GM12865 (cell line): ENCODE measurements at places on chromosomes 5 and 9.

DNA sequence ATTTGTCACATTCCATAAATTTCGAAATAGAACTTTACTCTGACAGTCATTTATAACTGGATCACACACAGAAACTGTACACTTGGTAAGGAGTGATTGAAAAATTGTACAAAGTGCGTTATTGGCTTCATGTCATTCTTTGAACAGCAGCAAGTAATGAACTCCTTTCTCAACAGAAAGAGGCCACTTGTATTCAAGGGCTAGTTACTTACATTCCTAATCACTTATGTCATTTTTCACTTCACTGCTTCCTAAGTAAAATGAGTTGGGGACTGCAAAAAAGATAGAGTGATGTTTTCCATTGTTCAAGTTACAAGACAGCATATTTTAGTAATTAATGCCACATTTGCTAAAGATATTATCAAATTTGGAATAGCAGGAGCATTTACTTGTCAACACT, 893.2 kb downstream of the DTWD2 start:
- DNase-seq = no peak

GRCh38 chr5:120677481-120677880, 213.4 kb downstream of the PRR16 start:
- DNase-seq = no peak

GRCh38 chr9:104914466-104914865, 13.5 kb downstream of the ABCA1 start:
- no peak for DNase-seq

DNA sequence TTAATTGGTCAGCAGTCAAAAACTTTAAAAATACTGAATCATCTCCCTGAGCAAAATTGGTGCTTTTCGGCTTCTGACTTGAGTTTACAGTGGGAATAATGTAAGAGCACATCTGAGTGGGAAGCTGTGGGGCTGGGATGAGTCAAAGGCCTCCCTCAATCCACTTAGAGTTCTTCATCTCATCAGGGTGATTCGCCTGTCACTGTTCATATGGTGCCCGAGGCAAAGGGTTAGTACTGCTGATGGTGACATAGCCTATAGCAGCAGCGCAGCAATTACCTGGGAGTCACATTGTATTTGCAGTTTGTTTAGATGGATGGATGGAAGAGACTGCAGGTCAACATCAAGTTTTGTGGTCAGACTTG, 113.8 kb upstream of the ZNF608 start:
- no peak for DNase-seq

DNA sequence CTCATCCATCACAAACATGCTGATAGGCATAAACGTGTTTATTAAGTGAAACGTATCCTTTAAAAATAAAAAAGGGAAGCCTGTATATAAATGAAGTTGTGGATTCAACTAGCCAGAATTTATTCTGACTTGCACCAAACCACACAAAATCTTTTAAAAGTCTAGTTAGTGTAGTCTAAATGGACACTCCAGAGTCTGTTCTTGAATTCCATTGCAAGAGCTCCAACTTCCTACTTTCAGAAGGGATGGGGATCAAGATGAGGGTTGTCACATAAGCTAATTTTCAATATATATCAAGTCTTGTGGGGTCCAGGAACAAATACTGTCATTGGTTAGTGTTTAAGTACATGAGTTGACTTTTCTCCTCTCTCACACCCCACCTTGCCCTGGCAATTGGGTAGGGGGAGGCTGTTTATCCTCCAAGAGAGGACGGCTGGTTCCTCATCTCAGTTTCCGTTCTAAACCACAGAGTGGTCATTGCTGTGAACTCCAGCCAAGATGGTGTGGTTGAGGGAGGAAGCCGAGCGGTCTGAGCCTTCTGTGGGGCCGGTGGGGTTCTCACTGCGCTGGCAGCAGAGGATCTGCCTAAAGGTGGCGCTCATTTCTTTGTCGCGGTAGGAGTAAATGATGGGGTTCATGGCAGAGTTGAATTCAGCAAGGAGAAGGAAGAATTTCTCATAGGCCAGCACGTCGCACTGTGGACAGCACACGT, 163.2 kb downstream of the LPAR1 start:
- peak; percentile 63 for DNase-seq

DNA sequence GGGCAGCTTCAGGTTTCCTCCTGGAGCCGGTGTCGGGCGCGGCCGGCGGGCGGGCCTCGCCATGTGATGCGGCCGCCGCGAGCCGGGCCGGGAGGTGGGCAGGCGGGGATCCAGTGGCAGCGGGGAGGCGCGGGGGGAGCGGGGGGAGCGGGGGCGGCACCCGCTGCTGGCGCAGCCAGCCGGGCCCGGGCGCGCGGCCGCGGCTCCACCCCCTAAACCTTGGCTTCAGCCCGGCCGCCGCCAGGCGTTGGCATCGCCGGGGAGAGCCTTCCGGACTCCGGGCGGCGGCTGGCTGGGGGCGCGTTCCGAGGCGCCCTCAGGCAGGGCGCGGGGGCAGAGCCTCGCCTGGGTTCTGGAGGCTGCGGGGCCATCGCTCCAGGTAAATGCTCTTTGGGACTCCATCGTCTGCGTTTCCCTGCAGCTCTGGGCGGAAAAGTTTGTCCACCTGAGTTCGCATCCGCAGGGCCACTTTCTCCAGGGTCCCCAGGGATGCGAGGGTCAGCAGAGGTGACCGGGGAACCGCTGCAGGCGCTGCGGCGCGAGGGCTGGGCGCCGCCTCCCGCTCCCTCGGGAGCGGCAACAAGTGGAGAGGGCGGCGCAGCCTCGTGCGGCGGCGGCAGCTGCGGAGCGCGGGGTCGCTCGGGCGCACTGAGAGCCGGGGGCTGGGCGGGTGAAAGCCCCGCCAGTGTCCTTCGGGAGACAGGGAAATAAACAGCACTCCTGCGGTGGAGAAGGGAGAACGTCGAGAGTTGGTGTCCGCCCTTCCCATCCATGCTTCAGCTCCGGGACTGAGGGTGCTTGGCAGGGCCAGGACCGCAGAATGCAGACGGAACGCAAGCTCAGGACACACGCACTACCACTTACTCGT, at the start of gene ARHGEF28:
TSS of gene ARHGEF28 (plus strand) at position 253 of the 868 bp plus-strand sequence. CDS start 58,656 bp downstream, outside the sequence.
- DNase-seq = peak; percentile 73

- no peak for DNase-seq
Measured at GRCh38 chr5:161051920-161052500, 200.0 kb upstream of the ATP10B start.

GRCh38 chr5:14357851-14358250, 214.7 kb downstream of the TRIO start:
- no peak for DNase-seq

- DNase-seq = no peak
Measured at GRCh38 chr9:94805585-94805984, 79.1 kb downstream of the AOPEP start.

GRCh38 chr9:87882627-87883026, at the start of gene SPATA31E1:
Gene SPATA31E1, plus strand, starts transcription at chr9:87882877. Its CDS starts 15 bp downstream, at chr9:87882892.
- DNase-seq = no peak

- peak; percentile 47 for DNase-seq
Measured at GRCh38 chr9:6566409-6567139, 79.0 kb downstream of the GLDC start.

GRCh38 chr5:59746241-59746765, 147.2 kb downstream of the PDE4D start:
- DNase-seq = peak; percentile 14

DNA sequence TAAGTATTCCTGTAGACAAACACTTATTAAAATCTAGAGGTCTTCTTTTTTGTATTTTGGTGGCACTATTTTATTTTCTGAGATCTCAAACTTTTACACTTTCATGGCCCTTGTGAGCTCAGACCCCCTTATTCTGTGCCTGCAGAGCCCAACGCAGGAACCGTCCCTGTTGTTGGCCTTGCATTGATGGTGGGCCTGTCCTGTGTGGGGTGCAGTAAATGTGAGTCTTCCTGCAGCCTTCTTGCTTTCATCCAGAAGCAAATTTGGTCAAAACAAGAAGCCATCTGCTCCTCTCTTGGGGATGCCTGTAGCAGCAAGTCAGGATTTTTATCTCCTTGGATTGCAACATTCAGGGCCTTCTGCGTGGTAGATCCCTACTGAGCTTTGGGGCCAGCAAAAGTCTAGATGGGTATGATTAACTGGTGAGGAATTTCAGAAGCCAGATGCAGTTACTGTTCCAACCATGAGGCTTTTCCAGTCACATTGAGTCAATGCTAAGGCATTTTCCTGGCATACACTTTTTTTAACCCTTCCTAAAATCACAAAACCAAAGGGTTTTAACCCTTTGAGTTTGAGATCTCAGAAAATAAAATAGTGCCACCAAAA, 31.7 kb downstream of the BASP1 start:
- no peak for DNase-seq

DNA sequence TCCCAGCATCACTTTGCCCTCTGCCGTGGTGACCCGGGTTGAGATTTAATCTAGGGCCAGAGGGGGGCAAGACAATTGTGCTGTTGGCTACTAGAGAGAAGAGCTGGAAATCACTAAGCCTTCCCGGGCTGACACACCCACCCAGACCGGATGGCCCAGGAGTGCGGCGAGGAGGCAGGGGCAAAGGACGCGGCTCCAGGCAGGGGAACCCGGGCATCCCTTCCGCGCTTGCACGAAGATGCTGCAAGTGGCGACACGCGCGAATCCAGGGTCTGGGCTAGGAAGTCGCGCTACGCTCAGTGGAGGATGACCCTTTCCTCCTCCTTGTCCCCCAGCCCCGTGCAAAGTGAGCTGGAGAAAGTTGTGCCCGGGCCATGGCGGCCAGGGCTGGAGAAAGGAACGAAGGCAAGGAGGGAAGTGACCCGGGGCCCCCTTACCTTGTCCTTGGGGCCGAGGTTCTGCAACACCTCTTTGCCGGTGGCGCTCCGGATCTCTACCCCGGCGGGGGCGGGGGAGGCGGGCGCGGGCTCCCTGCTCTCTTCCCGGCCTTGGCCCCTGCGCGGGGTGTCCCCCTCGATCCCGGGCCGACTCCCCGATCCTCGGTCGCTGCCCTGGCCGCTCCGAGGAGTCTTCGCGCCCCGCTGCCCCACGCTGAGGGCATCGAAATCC, 693 bp downstream of the DPYSL3 start:
- no peak for DNase-seq

GRCh38 chr5:108059334-108059733, 322.6 kb downstream of the FBXL17 start:
- DNase-seq = no peak

DNA sequence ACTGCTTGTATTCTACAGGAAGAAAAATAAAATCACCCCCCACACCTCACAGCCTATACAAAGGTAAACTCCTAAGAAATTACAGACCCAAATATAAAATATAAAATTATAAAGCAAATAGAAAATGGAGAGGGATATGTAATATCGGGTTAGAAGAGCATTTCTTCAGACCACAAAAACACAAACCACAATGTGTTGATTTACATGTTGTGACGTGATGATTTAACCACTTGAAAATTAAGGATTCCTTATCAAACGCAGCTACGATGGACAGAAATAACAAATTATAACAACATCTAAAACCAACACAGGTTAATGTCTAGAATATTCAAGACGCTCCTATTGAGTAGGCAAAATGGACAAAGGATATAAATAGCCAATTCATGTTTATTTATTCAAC, 26.3 kb downstream of the SSBP2 start:
- DNase-seq = no peak

DNA sequence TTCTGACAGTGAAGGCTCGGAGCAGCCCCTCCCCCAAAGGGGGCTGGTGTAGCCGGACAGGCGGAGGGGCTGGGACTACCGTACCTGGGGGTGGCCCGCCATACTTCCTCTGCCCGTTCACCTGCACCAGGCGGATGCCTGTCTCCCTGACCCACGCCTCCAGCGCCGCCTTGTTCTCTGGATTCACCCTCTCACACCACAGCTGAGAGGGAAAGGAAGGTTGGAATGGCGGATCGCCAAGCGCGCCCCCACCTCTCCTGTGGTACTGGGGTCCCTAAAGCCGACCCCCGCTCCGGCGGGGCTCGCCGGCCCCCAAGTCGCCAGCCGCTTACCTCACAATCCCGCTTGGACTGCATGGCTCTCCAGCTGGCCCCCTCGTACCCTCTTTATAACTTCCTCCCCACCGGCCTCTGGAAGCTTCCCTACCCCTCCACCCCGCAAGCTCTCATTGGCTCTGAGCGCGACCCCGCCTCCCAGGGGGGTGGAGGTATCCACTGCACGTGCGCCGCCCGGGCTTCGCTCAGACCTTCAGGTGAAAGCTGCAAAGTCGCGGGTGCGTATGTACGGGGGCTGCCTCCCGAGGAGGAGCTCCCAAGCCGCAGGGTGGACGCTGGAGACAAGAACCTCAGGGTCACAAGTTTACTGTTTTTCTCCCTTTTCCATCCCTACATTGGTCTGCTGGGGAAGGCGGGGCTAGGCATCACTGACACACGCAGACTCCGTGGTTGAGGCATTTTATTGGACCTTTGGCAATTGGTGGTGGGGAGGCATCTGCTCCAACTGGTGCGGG, at the start of gene DND1:
TSS of gene DND1 (minus strand) at position 390 of the 790 bp plus-strand sequence. CDS start at position 356, 34 bp downstream.
- no peak for DNase-seq

- DNase-seq = no peak
Measured at GRCh38 chr5:83450967-83451248, 20.6 kb upstream of the VCAN start.

DNA sequence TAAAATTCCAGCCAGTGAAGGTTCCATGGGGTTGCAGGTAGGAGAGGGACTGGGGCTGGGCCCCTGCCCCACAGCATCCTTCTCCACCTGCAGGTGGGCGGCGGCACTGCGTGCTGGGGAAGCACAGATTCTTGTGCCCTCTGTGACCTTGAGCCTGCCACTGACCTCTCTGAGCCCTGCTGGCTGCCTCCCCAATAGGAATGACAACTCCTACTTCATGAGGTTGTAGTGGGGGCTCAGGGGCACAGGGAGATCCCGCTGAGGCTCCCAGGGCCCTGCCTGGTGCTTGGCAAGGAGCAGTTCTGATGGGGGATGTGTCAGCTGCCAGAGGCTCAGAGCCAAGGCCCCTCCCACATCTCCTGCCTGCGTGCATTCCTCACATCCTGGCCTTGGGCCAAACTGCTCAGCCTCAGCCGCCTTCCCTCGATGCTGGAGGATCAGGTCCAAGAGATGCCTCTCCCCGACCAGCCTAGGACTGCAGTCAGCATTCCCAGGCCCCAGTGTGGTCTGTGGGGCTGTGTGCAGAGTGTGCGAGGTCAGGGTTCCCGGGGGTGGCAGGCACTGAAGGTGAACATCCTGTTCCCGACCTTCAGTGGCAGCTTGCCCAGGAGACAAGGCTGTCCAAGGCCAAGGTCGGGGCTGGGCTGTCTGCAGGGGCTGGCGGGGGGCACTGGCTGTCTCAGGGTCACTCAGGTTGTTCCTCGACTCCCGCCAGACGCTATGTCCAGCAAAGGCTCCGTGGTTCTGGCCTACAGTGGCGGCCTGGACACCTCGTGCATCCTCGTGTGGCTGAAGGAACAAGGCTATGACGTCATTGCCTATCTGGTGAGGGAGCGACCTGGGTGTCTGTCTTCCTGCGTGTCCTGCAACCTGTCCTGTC, 7.0 kb downstream of the ASS1 start:
- DNase-seq = no peak

GRCh38 chr5:554284-554988, 30.2 kb upstream of the SLC9A3 start:
- no peak for DNase-seq

DNA sequence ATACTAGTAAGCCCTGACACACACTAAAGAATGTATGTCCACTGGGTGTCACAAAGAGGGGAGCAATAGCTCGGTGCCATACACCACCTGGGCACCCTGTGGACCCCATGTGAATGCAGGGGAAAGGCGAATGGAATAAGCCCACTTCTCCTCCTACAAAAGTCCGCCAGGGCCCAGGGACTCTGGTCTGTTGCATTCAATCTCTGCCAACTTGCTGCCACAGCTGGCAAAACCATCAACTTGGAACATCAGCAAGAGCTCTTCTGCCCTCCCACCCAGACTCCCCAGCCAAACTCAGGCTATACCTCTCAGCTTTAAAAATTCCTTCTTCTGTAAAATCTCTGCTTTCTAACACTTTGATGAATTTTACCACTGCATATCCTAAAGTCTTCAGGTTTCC, 54.5 kb downstream of the PFDN1 start:
- DNase-seq = no peak
